Vein endothelial cell (primary cell): ENCODE measurements at places on chromosomes 4 and X. TPM values are rescaled to one million over a fixed set of nuclear protein-coding genes. Genes with fewer than 3 reads are reported as not detected.

Gene CRLF2
- total RNA-seq, result not detected in 2 replicates

Gene HMGB3
- total RNA-seq, result 17.0 and 28.4 TPM in 2 replicates

Gene PRIMPOL
- total RNA-seq, result 5.2 and 8.0 TPM in 2 replicates

Gene TMEM150C
- 5.6 and 5.9 TPM in 2 replicates for total RNA-seq

Gene NAT8L
- total RNA-seq, result under 0.01 TPM in 2 replicates

Gene SPANXN3
- total RNA-seq, result not detected in 2 replicates

Gene UGT2B10
- total RNA-seq, result not detected in 2 replicates

Gene NHSL2
- 54.9 and 57.5 TPM in 2 replicates for total RNA-seq

Gene CPZ
- 0.10 TPM in 1 of 2 replicates, not detected in the other for total RNA-seq

Gene LRCH2
- total RNA-seq, result 4.9 and 5.0 TPM in 2 replicates

Gene TBC1D8B
- total RNA-seq, result 4.2 and 4.8 TPM in 2 replicates

Gene SLC10A7
- 11.1 and 16.2 TPM in 2 replicates for total RNA-seq

Gene TMSB15C
- 5.0 and 5.9 TPM in 2 replicates for total RNA-seq

Gene CCNA2
- 35.9 and 75.8 TPM in 2 replicates for total RNA-seq

Gene RS1
- total RNA-seq, result not detected in 2 replicates

Gene DSPP
- total RNA-seq, result not detected in 2 replicates

Gene TRPC5OS
- not detected in 2 replicates for total RNA-seq

Gene DUSP9
- 0.19 and 0.33 TPM in 2 replicates for total RNA-seq

Gene BMPR1B
- 2.6 and 3.2 TPM in 2 replicates for total RNA-seq

Gene ASB9
- 9.1 and 14.2 TPM in 2 replicates for total RNA-seq

Gene RLIM
- 56.5 and 60.0 TPM in 2 replicates for total RNA-seq

Gene TLR6
- 2.3 and 4.8 TPM in 2 replicates for total RNA-seq

Gene SCD5
- total RNA-seq, result 59.1 and 59.9 TPM in 2 replicates
